ENCODE measurements at places on chromosomes 12 and 14. TPM values are rescaled to one million over a fixed set of nuclear protein-coding genes. Genes with fewer than 3 reads are reported as not detected.
A peak's percentile ranks its signal among the peaks of the same experiment; 100 is the strongest.

DNA sequence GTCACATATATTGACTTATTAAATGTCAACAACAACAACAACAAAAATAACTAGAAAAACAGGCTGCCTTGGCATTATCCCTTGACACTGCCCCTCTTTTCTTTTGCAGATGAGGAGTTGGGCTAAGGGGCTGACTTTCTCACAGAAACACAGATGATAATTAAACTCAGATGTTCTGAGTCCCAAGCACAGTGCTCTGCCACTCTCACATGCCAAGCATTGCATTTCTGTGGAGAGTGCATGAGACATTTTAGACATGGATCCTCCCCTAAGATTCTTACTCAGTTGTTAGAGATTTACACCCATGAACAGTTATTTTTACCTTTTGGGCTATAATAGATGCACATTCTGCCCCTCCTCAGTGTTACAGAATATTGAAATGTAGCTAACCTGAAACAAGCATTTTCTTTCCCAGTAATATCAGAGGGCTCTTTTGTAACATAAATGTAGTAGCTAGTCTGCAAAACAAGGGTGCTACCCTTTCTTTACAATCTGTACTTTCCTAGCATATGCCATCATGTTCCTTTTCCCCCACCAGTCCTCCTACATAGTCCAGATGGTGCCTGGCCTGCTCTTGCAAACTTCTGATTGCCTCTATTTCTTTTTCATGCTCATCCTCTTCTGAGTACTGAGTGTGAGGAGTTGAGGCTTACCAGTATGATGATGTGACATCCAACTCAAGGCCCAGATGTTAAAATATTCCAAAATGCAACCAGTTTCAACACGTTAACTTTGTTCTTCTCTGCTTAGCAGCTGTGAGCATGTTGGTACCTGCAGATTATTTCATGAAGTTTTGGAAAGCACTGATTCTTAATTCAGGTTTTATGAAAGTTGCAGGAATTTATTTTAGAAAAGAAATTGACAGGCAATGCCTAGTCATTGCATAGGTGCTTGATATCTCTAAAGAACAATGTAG lies 125.0 kb upstream of the ATP2B1 start:
- DNase-seq: no peak

DNA sequence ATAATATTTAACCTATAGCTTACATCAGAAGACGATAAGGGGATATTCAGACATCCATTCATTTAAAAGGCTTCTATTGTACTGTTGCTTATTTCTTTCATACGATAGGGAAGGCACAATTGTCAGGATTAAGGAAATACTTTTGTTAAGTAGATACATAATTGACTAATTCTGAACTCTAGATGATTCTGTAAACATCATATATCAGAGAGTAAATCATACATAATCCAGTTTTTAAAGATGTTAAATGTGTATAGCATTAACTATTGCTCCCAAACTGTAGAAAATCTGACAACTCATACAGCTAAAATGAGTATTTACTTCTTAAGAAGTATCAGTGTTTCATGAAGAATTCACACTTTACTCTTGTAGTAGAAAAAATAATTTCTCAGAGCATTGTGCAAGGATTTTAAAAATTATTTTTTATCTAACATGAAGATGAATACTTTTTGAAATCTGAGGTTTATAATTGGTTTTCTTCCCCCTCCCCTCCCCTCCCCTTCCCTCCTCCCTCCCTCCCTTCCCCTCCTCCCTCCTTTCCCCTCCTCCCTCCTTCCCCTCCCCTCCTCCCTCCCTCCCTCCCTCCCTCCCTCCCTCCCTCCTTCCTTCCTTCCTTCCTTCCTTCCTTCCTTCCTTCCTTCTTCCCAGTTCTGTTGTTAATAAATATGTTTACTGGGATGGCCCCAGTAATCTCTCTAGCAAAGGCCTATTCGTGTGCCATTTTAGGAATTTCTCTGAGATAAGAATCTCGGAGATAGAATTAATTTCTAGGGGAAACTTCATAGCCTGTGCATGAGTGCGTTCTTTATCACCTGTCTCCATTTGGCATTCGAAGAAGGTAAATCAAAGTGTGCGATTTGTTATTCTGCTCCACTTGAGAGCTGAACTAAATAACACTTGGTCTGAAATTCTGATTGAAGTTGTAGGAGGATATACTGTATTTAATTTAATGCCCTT lies 2.3 kb downstream of the NPAS3 start:
- no peak for DNase-seq

GRCh38 chr12:3809357-3810015 lies 56.6 kb upstream of the CRACR2A start:
- no peak for DNase-seq

DNA sequence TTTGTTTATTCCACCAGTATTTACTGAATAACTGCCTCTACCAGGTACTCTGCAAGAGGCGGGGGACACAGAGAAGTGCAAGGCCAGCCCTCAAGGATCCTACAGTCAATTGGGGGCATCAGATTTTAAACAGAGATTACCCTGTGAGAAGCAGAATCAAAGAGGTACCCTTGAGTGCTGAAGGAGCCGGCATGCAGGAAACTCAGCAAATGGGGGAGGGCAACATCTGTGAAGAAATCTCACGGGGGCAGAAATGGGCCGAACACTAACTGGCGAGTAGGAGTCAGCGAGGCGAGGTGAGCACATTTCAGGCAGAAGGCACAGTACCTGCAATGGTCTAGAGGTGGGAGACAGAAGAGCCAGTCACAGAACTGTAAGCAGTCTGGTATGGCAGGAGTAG lies 9.0 kb downstream of the GALNT6 start:
- DNase-seq: no peak

- DNase-seq: no peak
Observed at GRCh38 chr12:57452937-57453509, 2.1 kb upstream of the INHBE start.

GRCh38 chr14:96130854-96131253 lies 73.8 kb upstream of the BDKRB2 start:
- no peak for DNase-seq

DNA sequence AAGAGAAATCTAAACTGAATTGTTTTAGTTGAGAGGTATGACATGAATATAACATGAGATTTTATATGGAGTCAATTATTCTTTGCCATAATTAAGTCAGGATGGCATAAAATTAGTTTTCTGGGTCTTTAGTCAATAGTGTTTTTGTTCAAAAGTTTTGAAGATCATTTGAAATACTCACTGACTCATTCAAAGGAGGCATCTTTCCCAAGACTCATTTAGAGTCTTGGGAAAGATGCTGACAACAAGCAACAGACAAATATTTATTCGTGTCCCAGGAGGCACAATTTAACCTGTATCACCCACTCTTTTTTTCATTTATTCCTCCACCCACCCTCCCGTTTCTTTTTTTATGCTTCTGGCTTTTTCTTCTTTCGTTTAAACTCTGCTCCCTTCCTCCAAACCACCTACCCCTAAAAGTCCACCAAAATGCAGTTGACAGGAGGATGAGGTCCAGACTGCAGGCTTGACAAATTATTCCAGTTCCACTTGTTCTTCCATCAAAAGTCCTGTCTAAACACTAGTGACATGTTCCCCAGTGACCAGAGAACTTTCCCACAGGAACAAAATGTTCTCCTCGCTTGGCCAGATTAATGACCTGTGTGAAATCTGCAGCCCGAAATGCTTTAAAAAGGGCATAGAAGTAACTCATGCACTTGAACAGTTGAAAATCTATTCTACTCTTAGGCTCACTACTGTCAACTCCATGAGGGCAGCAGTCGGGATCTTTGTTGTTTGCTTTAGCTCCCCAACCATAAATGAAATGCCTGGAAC lies 43.3 kb upstream of the CSRP2 start:
- DNase-seq: no peak

DNA sequence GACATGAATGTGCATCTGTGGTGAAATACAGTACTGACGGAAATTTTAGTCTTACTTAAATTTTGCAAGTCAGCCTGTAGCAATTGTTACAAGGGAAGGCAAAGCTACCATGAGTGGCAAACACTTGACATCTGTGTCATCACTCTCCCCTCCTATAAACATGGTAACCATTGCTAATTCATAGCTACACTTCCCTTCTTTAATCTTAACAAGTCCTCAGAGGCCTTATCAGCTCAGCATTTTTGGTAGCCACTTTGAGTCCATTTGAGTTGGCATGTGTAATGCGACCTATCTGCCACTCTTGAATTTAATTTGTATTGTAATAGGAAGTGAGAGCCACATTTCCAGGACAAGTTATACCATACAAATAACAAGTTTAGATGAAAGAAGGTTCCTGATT lies 218.1 kb downstream of the RMST start:
- no peak for DNase-seq

DNA sequence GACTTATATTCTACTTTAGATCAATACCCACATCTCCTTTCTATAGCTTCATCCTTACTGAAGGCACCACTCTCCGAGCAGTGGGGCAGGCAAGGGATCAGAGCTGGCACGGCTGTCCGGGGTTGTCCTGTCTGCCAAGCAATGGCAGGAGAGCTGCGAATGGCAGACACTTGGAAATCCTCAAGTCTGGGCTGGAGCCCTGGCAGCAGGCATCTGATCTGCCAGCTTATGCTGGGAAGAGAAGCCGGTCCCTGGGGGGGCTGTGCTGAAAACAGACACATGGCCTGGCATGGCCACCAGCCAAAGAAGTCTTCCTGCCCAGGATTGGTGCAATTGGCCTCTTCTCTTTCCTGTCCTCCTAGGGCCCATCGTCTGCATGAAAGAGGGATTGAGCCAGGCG lies 280.2 kb upstream of the PWP1 start:
- no peak for DNase-seq

GRCh38 chr14:38145142-38145541 lies 62.6 kb upstream of the SSTR1 start:
- DNase-seq: no peak

- DNase-seq: peak; percentile 6
Observed at GRCh38 chr12:10562306-10562933, 51.0 kb downstream of the MAGOHB start.

- no peak for DNase-seq
Observed at GRCh38 chr14:88668448-88669116, 105.7 kb downstream of the ZC3H14 start.

SCNN1A gene
- total RNA-seq: 2.8 TPM

DNA sequence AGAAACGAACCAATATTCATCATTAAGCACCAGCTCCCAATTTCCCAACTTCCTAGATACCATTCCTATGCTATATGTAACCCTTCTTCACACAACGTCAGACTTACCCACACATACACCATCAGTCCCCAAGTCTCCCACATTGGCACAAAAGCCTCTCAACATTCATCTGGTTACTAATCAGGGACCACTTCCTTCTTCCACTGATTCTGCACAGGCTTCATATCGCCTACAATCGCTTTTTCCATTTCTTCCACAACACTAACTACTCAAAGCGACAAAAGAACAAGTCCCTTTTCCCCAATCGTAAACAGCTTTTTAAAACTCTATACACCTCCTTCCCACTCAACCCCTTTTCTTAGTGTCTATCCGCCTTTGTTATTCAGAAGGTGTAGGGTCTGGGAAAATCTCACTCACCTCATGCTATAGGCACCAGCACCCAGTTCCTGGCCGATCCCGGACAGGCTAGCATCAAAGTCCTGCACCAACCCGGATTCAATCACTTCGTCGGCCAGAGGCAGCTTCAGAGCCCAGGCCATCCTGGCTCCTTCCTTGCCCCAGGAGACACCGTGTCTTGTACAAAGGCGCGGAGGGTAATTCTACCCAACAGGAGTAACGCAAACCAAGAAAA lies 936 bp downstream of the TFCP2 start:
- DNase-seq: no peak

DNA sequence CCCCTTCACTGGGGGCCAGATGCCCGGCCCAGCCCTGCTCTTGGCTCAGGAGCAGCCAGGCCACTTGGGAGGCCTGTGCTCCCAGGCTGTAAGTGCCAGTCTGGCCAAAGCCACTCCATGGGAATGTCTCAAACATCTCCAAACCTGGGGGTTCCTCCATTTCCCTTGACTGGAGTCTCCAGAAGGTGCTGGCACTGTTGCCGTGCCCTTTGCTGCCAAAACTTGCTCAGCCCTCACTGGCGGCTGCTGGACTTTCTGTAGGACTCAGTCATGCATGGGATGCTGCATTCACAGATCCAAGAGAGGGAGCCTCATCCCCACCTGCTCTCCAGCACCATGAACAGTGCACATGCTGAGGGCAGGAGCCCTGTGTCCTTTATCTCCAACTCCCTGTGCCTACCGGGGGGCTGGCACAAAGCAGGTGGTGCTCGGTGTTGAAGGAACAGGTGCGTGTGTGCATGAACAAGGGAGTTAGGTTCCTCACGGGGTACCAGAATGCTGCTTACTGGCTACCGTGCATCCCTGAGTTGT lies 9.6 kb upstream of the OTUB2 start:
- DNase-seq: no peak

- DNase-seq: no peak
Observed at GRCh38 chr14:93065272-93065730, 50.4 kb downstream of the ITPK1 start.

PARP2 gene
- total RNA-seq: 22.3 TPM
